ENCODE measurements at places on chromosomes 2 and 18.

DNA sequence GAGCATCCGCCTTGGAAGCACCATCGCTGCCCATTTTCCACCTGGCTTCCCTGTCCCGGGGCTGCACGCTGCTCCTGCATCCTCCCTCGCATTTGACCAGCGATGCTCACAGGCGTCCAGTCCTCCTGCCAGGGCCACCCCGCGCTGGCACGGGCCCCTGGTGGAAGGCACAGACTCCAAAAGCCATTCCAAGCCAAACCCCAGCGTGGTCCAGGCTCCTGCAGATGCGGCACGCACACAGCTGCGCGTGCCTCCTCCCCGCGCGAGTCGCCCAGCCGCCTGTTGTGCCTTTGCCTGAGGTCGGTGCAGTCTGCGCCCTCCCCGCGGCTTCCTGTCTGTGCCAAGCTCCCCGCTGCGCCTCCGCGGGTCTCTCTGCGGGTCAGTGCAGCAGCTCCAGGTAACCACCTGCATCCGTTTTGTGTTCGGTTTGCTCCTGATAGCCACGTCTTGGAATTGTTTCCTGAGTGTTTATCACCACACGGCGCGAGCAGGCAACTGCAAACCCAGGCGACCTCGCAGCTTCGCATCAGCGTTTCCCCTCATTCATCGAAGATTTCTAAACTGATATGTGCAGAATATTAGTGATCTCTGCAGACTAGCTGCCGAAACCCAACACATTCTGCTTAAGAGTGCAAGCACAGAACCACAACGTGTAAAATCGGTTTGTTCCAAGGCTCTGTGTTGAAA lies 65.2 kb upstream of the SALL3 start:
- no peak for DNase-seq

GRCh38 chr18:42261731-42262130 lies 306.7 kb downstream of the PIK3C3 start:
- DNase-seq, result no peak

GRCh38 chr2:201148434-201148990 lies 32.5 kb downstream of the CFLAR start:
- DNase-seq, result no peak

DNA sequence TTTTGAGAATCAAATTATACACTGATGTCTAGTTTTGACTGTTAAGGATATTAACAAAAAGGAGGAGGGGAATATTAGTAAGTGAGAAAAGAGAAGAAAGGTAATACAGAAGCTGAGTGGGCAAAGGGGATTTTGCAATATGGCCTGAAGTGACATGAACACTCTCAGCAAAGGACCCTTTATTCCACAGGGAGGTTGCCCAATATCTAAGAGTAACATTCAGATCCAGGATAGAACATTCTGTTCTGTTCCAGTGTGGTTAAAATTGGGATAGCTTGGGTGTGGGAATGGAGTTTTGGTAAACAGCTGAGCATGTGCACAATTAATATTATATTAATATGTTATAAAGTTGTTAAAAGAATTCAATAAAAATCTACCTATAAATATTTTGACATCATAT lies 120.1 kb downstream of the ZNF385B start:
- no peak for DNase-seq

DNA sequence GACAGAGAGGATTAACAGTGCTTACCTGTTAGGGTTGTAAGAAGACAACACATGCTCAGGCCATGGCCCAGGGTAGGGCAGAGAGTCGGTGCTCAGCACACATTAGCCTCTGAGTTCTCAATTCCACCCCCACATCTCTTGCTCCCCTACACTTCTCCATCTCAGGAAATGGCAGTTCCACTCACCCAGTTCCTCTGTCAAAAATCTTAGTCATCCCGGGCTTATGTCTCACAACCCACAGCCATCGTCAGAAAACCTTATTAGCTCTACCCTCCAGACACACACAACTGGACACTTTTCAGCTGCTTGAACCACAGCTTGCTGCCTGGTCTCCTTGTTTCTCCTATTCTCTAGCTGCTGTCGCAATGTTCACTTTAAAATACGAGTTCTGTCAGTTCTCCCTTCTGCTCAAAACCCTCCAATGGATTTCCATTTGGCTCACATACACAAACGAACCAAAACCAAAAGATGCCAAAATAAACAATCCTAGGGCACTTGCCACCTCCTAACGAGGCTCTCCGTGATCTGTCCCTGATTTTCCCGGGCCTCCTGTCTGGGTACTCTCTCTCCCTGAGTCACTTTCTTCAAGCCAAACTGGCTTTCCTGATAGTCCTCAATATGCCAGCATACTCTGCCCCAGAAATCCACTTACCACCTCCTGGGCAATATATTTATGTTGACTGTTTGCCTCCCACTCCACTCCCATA lies 89.7 kb downstream of the KCTD1 start:
- no peak for DNase-seq

- no peak for DNase-seq
Observed at GRCh38 chr18:22650247-22650646, 232.5 kb upstream of the CTAGE1 start.

DNA sequence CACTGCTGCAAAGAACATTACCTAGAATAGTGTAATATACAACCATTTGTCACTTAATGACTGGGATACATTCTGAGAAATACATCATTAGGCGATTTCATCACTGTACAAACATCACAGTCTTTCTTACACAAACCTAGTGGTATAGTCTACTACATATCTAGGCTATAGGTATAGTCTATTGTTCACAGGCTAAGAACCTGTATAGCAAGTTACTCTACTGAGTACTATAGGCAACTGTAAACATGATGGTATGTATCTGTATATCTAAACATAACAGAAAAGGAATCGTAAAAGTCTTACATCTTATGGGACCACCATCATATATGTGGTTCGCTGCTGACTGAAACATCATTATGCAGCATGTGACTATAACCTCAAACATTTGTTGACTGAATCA lies 21.4 kb downstream of the SP3 start:
- no peak for DNase-seq

GRCh38 chr18:7859122-7859521 lies 292.0 kb downstream of the PTPRM start:
- no peak for DNase-seq

DNA sequence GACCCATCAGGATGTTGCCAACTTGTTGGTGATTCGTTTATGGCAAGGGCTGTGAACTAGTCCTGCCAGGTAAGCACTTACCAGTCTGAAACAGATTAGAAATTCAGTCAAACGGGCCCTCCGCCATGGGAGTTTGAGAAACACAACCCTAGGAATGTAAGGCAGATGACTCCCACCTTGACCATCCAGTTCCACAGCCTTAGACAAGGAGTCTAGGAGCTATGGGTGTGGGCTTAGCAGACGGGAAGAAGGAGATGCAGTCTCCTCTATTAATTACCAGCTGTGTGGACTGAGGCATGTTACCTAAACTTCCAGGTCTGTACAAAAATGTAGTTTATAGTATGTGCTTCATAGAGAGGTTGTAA lies 319.4 kb upstream of the NCKAP5 start:
- no peak for DNase-seq

- no peak for DNase-seq
Observed at GRCh38 chr2:80030135-80030534, 274.4 kb downstream of the LRRTM1 start.

- DNase-seq, result no peak
Observed at GRCh38 chr18:77948567-77948966, 698.9 kb downstream of the GALR1 start.

DNA sequence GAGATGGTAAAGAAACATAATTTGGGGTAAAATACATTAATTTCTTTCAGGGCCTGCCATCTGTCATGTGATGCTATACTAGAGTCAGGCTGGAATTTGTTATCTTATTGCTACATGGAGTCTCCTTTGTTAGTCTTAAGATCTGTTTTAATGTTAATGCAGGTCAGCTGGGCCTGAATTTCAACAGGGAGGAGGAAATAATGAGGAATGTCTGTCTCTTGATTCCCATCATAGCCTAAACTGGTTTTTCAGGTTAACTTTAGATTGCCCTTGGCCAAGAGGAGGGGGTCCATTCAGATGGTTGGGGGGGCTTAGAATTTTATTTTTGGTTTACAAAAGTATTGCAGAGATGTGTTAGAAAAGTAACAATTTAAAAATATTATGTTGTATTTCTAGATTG lies 19.0 kb upstream of the FEZ2 start:
- DNase-seq, result no peak

DNA sequence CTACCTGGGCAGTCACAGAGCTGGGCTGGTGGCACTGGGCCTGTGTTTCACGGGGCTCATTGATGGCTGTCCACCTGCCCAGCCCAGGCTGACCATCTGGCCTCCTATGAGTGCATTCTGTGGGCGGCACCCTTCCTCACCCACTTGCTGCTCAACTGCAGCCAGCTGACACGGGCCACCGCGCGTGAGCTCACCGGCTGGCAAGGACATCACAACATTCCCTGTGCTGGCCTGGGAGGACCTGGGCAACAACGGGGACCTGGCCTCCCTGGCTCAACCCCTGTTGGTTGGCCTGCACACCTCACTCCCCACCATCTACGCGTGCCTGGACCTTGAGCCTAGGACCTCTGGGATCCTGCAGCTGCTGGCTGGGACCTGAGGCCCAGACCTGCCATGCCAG lies 98.2 kb upstream of the DTNA start:
- no peak for DNase-seq

DNA sequence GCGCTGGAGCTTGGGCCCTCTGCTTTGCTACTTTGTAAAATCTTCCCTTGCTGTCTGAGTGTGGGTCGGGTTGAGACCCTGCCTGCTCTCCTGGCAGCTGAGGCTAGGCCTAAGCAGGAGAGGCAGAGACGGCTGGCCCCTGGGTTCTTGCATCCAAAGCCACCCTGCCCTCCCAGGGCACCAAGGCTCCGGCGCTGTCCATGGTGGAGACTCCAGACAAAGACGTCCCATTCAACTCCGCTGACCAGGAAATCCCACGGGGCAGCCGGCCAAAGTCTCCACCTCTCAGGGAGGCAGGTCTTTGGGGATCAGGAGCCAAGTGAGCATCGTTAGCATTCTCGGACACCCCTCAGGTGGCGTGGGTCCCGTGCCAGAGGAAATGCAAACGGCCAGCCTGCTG lies 2.6 kb upstream of the PRLH start:
- DNase-seq, result no peak

DNA sequence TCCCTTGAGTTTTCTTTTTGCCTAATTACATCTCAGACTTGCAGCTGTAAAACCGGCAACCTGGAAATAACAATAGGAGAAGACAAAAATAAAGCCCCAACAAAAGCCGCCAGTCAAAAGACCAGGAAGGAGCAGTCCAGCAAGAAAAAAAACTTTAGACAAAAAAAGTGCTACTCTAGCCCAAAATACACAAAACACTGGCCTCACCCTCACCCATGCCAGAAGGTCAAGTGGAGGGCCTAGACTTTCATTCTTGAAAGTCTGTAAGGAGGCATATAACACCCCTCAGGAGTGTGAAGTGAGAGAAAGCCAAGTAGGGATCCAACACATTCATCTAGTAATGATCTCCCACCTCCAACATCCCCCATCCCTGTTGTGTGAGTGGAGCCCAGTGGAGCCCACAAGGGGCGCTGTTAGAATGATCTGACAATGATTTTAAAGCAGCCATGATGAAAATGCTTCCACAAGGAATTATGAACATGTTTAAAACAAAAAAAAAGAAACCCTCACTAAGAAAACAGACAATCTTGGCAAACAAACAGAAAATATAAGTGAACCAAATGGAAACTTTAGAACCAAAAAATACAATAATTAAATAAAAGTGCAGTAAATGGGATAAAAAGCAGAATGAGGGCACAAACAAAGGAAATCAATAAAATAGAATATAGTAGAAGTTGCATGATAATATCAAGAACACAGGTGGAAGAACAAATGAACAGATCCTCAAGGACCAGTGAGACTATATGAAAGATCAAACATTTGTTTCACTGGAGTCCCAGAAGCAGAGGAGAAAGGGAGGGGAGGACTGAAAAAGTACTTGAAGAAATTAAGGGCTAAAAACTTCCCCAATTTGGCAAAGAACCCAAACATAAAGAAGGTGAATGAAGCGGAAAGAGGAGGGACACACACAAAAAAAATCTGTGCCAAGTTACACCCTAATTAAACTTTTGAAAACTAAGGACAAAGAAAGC lies 23.9 kb downstream of the SESTD1 start:
- DNase-seq, result no peak

DNA sequence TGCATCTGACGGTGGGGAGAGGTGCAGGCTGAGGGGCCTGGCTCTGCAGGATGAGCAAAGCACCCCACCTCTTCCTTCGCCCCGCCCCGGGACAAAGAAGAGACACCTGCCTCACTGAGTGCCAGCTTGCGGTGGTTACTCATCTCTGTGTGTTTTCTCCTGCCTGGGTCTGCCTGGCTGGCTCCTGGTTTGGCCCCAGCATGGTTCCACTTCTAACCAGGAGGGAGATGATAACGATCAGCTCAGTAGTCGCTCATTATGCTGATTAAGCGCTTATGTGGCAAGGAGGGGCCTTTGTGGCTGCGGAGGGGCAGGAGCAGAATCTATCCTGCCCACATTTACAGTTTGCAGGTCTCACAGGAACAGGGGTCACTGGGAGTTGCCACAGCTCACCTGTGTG lies 68.7 kb upstream of the EDAR start:
- DNase-seq, result no peak

- no peak for DNase-seq
Observed at GRCh38 chr2:97660775-97661389, 3.0 kb downstream of the ACTR1B start.

- no peak for DNase-seq
Observed at GRCh38 chr2:189485146-189485545, 43.9 kb downstream of the WDR75 start.

All from stimulated activated CD4-positive, alpha-beta T cell treated with anti-CD3 and anti-CD28 coated beads, Interleukin-12 subunit alpha, Interleukin-12 subunit beta, amount 100 ng/mL, for 4 hours (primary cell).